ENCODE measurements at places on chromosomes 16 and 17.

DNA sequence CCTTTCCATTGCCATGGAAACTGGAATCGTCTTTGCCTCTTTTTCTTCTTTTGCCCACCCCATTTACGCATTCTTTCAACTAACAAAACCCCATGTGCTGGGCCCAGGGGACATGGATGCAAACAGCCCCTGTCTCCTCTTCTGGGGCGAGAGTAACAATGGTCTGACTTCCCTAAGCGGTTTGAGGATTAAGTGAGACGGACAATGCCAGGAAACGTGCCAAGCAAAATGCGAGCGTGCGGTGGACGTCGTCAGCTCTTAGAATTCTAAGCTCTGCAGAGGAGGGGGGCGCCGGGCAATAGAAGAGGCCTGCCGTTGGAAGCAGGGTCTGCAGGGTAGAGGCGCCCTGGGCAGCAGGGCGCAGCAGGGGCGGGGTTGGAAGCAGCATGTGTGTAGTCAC is 42.4 kb upstream of the JPH3 start:
- no peak for DNase-seq

- no peak for DNase-seq
These were observed 922.8 kb upstream of the EEF2KMT start for GRCh38 chr16:6020162-6020985.

DNA sequence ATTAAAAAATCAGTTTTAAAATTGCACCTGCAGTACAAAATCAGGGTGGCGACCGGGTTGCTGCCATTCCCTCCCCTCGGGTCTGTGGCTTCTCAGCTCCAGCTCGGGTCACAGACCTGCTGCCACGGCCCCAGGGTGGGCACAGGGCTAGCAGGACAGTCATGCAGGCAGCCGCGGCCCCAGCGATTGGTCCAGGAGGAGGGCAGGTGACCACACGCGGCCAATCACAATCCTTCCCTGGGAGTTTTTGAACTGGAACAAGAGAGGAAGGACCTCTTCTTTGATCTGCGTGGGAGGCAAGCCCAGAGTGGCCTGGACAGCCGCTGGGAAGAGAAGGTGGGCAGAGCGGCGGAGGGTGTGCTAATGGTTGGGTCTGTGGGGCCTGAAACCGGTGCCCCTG is 25.5 kb downstream of the CBFA2T3 start:
- no peak for DNase-seq

- DNase-seq: no peak
These were observed 169.9 kb downstream of the MSI2 start for GRCh38 chr17:57425903-57426880.

DNA sequence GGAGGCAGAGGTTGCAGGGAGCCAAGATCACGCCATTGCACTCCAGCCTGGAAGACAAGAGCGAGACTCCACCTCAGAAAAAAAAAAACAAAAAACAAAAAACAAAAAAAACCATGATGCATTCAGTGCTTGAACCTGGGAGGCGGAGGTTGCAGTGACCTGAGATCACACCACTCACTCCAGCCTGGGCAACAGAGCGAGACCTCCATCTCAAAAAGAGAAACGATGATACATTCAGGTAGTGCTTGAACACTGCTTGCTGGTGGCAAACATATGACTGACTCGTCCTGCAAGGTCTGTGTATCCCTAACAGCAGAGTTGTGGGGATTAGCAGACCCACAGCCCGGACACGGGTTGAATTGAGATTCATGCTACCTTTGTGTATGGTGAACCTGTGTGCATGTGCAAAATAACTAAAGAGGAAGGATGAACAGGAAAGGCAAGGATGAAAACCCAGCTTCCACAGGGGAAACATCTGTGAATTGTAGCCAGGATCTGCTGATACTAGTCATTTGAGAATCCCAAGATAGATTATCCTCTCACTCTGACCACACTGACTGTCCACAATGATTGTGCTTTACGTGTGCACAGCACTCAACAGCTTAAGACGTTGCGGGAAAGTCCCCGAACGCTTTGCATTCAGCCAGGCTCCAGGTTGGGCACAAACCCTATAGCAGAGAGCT is 52.4 kb upstream of the MRPS23 start:
- DNase-seq: no peak

DNA sequence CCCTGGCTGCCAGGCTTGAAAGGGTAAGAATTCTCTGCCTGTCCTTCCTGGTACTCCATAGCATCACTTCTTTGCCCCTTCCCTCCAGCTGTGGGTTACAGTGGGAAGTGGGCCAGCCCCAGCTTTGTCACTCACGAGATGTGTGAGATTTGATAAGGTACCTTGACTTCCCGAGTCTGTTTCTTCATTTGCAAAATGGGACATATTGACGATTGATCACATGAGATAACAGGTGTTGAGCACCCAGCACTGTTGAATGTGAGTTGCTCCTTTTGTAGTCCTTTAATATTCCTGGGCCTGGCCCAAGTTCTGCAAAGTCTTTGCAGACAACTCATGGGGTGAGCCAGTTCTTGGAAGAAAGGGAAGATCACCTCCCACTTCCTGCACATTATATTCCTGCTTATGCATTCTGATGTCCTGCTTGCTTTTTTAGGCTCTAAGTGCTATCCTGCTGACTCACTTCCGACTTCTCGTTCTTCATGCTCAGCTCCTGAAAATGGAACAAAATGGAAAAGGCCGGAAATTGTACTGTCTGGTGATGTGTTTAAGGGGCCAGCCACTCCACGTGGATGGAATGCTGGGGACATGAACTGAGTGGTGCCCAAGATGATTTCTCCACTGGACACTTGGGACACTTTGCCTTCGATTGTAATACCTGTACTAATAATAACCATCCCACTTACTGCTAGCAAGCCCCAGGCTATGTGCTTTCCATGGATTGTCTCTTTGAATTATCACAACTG is 8.3 kb upstream of the NLK start:
- DNase-seq: no peak

GRCh38 chr16:30458561-30459394 is 13.1 kb upstream of the SEPHS2 start:
- no peak for DNase-seq

DNA sequence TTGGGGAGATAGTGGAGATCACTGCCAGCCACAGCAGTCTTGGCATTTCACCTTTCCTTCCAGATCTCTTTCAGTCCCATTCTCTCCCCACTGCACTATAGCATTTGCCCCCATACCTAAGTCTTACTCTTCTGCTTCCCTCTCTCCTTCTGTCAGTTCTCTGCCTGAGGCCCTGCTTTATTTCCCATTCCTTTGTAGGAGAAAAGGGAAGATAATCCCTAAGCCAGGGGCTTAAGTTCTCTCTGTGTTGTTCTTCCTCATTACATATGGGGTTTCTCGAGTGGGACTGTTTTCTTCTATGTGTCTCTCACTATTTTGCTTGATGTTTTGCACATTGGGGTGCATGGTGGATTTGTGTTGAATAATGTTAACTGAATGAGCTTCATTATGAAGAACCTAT is 6.4 kb downstream of the KDM6B start:
- DNase-seq: no peak

- DNase-seq: no peak
These were observed 65.9 kb upstream of the TNRC6C start for GRCh38 chr17:77892469-77893143.

DNA sequence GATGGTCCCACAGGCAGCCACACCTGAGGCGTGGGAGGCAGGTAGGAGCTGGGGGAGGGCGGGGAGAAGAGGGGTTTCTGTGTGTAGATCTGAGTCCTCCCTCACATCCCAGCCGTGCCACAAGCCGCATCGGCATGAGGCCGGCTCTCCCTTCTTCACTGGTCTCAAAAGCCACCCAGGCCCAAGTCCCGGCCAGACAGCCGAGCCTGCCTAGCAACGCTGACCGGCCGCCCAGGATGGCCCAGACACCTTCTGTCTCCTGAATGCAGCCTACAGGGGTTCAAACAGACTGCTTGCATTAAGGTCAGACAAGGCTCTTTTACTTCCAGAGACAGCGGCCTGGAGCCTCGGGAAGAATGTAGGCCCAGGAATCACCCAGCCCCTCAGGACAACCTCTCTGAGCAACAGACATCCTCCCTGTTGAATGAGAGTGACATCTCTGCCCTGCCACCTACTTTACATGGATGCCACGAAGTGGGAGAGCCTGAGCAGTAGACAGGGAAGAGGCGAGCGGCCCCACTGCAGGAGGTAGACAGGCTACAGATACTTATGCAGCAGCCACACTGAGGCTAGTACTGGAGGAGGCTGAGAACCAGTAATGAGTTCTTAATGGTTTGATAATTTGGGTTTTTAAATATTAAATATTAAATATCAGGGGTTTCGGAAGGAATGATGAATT is 69.6 kb downstream of the N4BP1 start:
- no peak for DNase-seq

Data from left renal cortex interstitium (tissue), 4 donors.